ENCODE measurements at places on chromosomes 4 and X. TPM values are rescaled to one million over a fixed set of nuclear protein-coding genes. Genes with fewer than 3 reads are reported as not detected.

The RRH gene
- 0.09 TPM for total RNA-seq

The SOX3 gene
- not detected for total RNA-seq

The GPRASP3 gene
- total RNA-seq, result 5.0 TPM

The CFAP47 gene
- total RNA-seq, result under 0.01 TPM

The SPACA5 gene
- total RNA-seq, result not detected

The HSFX4 gene
- total RNA-seq, result not detected

The CTAG2 gene
- not detected for total RNA-seq

The F8A3 gene
- 0.55 TPM for total RNA-seq

The SSX2B gene
- total RNA-seq, result not detected

The ZNF280C gene
- total RNA-seq, result 2.6 TPM

The BRS3 gene
- total RNA-seq, result not detected

The CT83 gene
- total RNA-seq, result not detected

The WDR17 gene
- 1.6 TPM for total RNA-seq

The TBC1D1 gene
- 44.1 TPM for total RNA-seq

The RS1 gene
- total RNA-seq, result not detected

The TRIM75 gene
- total RNA-seq, result not detected

The GLUD2 gene
- total RNA-seq, result 1.00 TPM

The PABPC1L2A gene
- total RNA-seq, result not detected

The ASB9 gene
- total RNA-seq, result 0.57 TPM

The MAGEC2 gene
- 0.14 TPM for total RNA-seq

The FOXP3 gene
- total RNA-seq, result not detected

The SYTL5 gene
- 0.57 TPM for total RNA-seq

The DNAAF6 gene
- total RNA-seq, result not detected

The CCNA2 gene
- 5.3 TPM for total RNA-seq

The FAT4 gene
- 8.1 TPM for total RNA-seq

The OPHN1 gene
- 5.6 TPM for total RNA-seq

The RWDD4 gene
- 13.1 TPM for total RNA-seq

The CDK16 gene
- 52.8 TPM for total RNA-seq

Measured in smooth muscle cell of bladder (primary cell).